ENCODE measurements at places on chromosomes 5 and 9.

GRCh38 chr5:95081982-95082381 is 202.9 kb downstream of the MCTP1 start:
- no peak for DNase-seq

- DNase-seq = no peak
Observed at GRCh38 chr5:43573058-43573457, 16.2 kb upstream of the PAIP1 start.

DNA sequence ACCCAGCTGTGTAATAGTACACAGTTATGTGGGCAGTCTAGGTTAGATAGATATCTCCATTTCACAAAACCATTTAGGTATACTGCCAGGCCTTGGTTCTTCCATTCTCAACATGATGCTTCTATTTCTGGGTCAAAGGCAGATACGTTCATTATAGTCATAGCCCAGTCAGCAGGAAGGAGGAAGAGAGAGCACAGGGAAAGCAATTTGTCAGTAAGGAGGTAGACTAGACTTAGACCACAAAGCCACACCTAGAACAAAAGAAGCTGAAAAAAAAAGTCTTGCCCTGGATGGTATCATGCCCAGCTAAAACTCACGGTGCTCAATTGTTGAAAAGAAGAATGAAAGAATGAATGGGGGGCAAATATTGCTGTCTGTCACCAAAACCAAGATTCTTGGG is 7.6 kb downstream of the INVS start:
- DNase-seq = no peak

GRCh38 chr5:170892196-170892595 is 30.4 kb downstream of the RANBP17 start:
- no peak for DNase-seq

- no peak for DNase-seq
Observed at GRCh38 chr5:145920542-145921210, 15.7 kb upstream of the SH3RF2 start.

DNA sequence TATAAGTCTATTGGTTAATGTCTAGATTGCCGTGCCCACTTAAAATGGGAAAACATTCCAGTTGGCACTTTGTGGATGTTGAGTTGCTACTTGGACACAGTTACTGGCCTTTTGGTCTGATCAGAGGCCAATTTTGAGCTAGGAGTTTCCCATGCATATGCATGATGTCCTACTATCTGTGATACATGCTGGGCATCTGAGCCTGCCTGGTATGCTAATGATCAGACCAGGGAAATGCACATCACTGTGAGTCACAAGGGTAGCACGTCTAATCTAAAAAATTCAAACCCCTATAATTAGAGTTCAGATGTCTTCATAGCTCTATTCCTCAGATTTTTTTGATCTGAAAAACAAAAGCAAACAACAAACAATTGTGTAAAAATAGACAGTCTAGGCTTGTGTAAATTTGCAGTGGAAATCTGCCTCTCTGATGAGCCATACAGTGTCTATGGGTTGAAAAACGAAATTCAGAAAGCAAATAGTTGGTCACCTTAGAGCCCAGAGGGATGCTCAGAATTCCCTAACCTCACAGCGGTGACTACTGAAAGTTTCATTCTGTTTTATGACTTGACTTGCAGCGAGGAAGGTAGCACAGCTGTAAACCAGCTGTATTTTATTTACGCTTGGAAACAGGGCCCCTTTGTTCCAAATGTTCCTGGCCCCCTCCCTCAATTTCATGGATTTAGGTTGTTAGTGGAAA is 37.3 kb downstream of the PALM2AKAP2 start:
- DNase-seq = no peak

- DNase-seq = no peak
Observed at GRCh38 chr9:250625-251024, 36.0 kb downstream of the DOCK8 start.

DNA sequence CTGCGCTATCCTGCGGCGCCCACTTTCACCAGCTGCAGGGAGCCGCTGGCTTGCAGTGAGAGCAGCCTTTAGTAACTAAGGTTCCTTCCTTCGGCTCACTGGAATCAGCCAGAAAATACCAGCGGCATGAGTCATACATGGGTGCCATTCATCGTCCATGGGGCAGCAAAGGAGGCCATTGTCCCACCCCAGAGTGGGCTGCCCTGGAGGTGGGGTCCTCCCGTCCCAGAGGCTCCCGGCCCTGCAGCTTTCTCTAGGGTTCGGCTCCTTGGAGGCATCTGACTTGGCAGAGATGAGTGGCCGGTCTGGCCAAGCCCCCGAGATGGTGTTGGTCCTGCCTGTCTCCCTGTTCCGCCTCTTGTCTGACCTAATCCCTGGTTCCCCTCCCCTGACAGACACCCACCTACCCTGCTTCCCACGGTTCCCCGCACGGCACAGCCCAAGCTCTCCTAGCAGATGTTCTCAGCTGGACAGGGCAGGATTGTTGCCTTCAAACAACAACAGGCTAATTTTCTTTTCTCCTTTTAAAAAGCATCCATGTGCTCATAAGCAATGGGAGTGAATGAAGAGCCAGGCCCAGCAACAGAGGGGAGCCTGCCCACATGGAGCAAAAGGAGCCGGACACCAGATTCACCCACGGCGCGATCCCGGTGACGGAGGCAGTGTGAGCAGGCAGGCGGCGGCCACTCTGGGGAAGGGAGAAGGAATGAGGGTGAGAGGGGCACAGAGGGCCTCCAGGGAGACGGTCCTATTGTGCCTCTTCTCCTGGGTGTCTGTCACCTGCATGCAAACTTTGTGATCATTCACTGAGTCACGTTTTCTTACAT is 97.0 kb upstream of the COL5A1 start:
- no peak for DNase-seq

DNA sequence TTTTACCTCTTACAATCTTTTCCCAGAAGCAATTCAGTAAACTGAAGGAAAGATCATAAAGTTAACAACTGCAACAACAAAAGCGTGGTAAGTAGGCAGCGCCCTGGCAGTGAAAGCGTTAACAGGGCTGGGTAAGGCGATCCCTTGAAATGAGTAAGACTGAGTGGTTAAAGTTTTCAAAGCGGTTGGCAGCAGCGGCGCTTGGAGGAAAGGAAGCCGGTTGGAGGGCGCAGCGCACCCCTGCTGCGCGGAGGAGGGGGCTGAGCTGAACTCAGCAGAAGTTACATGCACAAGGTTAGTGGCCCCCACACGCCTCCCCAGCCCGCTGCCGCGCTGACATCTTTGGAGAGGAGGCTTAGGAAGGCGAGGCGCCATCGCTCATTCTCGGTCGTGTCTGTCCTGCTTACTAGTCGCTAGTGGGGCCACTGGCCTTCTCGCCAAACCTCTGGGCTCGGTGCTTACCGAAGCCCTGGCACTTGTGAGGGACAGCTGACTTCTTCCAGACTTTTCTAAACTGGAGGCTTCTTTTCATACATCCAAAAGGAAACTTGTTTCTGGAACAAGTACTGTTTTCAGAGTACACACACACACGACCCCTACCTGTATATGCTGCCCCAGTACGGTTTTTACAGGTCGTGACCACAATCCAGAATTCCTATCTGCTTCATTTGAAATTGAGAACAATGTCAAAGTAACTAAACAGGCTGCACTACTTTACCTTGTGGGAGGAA is at the start of gene SH3RF2:
Gene SH3RF2 (plus strand): TSS at position 178 of the 731 bp plus-strand sequence. CDS start 1,351 bp downstream, outside the sequence.
- DNase-seq = no peak

DNA sequence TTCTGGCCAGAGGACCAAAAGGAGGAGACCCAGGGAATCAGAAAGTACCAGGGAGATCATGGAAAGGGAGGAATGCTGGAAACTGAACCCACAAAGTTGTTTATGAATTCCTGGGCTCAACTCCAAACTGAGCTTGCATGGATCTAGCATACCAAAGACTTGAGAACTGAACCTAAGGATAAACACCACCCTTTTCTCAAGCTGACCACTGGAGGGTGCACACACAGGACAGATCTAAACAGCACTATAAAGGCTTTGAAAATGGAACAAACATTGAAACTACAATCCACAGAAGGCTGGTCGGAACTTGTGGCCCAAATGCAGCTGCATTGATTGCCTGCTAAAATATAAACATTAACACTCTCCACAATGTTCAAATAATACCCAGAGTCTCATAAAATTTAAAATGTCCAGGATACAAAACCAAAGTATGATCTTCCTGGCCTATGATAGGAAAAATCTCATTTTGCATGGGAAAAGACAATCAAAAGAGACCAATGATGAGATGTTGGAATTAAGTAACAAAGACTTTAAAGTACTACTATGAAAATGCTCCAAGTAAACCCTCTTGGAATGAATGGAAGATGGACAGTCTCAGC is 15.6 kb upstream of the IRF1 start:
- DNase-seq = peak; percentile 30

GRCh38 chr5:100913298-100913697 is 10.2 kb upstream of the ST8SIA4 start:
- DNase-seq = no peak

- no peak for DNase-seq
Observed at GRCh38 chr5:140182075-140182711, 7.2 kb downstream of the CYSTM1 start.

DNA sequence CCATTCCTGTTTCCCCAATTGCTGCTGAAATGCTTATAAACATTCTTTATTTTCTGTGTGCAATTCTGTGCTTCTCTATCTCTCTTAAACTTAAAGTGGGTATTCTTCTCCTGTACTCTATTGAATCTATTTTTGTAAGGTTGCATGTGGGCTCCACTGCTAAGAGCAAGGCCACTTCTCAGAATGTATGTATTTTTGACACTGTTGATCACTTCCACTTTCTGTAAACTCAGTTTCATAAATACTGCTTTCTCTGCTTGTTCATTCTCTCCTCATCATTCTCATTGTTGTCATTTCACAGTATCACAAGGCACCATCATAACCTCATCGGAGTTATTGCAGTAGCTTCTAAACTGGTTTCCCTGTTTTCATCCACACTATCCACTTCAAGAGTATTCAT is 483.0 kb upstream of the CDH18 start:
- DNase-seq = no peak

DNA sequence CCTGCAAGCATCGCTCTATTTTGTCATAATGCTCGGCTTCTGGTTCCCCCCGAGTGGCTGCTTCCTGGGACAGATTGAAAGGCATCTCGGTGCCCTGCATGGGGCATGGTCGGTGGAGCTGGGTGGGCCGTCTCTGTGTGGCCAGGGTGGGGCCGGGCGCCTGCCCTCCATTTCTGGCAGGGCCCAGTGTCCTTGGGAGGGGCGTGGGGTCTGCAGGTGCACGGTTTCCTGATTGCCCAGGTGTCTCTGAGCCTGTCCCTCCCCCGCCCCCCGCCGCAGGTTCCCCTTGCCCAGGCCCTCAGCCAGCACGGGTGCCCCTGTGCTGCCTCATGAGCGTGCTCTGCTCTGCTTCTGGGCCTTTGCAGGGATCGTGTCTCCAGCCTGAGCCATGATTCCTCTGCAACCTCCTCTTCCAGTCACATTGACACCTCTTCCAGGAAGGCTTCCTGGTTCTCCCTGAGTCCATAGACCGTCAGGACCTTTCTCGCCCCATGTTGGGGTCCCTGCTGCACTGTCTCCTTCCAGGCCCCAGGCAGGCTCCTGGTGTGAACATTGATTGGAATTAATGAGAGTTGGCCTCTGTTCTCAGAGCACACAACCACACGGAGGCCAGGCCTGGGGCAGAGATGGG is 90.2 kb downstream of the RXRA start:
- DNase-seq = no peak

GRCh38 chr5:1011741-1012312 is 3.2 kb downstream of the NKD2 start:
- DNase-seq = no peak

DNA sequence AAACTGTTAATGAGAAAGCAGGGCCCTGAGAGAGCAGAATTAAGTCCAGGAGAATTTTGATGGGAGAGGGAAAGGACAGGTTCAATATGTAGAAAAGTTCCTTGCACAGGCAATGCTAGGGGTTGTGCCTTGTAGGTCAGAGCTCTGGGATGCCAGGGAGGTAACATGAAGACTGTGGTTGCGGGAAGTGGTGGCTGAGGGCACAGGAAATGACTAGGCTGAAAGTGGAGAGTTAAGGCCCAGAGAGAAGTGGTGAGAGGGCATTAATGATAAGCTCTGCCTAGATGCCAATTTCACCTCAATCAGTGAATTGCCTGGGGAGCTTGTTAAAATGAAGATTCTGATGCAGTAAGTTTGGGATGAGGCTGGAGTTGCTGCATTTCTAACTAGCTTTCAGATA is 31.5 kb upstream of the PPP3R2 start:
- no peak for DNase-seq

DNA sequence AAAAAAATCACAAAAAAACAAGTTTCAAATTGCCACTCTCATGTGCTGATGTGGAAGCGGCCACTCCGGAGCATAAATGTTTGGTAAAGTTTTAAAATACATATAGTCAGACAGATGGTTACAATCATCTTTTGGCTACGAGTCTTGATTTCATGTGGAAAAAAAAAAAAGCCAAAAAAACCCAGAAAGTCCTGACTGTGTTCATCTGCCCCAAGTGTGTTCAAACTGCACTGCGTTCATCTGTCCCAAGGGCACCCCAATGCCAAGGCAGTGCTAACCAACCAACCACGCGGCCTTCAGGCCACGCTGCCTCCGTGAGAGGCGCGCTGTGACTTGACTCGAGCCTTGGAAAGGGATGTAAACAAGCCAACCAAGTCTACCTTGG is 127.1 kb downstream of the MYO10 start:
- DNase-seq = no peak

GRCh38 chr9:124202447-124202971 is 55.2 kb upstream of the NEK6 start:
- peak; percentile 39 for DNase-seq

- peak; percentile 44 for DNase-seq
Observed at GRCh38 chr5:136424835-136425584, 59.7 kb upstream of the TRPC7 start.

GRCh38 chr9:107211284-107211923 is 71.7 kb upstream of the RAD23B start:
- DNase-seq = no peak

DNA sequence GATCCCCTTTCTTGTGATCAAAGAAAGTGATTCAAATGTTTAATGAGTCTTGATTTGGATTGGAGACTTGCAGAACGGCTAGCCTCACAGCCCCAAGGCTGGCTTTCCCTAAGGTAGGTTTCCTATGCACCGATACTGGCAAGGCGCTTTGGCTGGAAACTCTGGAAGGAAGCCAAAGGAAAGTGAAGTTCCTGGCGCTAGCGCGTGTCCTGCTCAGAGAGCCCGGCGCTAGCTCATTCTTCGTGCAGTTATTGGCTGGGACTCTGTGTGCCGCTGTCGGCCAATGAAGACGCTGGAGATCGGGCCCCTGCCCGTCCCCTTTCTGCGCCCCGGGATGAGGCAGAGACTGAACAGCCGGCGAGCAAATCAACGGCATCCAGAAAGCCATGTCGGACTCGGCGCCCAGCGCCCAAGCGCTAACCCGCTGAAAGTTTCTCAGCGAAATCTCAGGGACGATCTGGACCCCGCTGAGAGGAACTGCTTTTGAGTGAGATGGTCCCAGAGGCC is at the start of gene PCDHGC3:
Gene PCDHGC3 (plus strand): TSS at position 342 of the 507 bp plus-strand sequence. CDS start 151 bp downstream, at position 493.
- peak; percentile 90 for DNase-seq

DNA sequence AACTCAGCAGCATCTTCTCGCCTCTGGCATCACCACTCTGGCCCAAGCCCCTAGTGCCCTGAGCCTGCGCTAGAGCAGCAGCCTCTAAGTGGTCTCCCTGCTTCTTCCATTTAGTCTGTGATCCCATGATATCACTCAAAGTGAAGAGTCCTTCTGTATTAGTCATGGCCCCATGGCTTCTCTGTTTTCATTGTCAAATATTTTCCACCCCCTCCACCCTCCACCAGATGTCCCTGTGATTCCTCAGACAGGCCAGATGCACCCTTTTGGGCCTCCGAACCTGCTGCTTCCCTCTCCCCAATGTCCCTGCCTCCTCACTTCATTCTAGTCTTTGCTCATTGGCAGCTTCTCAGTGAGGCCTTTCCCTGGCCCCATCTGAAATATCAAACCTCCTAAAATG is 299.2 kb downstream of the SPOCK1 start:
- DNase-seq = no peak
